HS-5 (cell line): ENCODE measurements at places on chromosomes 12 and 14.

DNA sequence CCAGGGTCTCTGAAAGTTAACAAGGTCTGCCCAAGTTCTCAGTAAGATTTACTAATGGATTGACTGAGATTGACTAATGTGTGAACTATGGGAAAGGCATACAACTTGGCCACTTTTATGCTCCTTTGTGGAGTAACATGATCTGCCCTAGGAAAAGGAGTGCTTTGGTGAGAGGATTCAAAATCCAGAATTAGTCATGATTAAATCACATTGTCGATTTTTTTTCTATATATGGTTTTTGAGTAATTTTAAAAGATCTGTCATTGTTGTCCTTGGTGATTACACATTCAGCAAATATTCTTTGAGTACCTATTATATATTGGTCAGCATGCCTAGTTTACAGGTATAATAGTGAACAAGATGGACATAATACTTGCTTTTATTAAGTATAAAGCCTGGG, 147.7 kb upstream of the SYT10 start:
- DNase-seq = peak; percentile 85

GRCh38 chr12:66514581-66514980, 164.3 kb downstream of the GRIP1 start:
- DNase-seq = peak; percentile 13

GRCh38 chr14:64641760-64642159, 62.5 kb upstream of the PLEKHG3 start:
- DNase-seq = no peak

DNA sequence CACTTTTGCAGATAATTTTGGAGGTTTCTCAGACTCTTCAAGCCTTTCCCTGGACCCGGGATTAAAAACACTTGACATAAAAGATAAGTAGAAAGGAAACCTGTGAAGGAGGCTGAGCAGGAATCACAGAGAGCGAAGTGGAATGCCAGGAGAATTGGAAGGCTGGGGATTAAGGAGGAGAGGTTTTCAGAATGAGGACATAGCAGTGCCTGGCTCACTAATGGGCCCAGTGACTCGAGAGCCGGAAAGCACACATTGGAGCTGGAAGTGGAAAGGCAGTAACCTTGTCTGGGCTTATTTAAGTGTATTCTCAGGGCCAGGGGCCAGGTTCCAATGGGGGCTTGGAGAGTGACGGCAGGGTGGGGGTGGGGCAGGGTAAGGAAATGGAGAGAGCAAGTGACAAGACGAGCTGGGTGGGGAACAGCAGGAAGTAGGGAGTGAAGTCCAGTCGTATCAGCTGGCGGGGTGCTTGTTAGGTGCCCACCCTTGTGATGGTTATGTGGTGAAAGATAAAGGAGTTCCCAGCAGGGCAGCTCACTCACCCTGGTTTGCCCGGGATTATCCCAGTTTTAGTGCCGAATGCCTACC, 13.1 kb downstream of the EVL start:
- DNase-seq = no peak
